Stimulated activated CD8-positive, alpha-beta memory T cell treated with anti-CD3 and anti-CD28 coated beads, Interleukin-4, amount 100 ng/mL, for 4 hours (primary cell): ENCODE measurements at places on chromosomes 3 and 15.

DNA sequence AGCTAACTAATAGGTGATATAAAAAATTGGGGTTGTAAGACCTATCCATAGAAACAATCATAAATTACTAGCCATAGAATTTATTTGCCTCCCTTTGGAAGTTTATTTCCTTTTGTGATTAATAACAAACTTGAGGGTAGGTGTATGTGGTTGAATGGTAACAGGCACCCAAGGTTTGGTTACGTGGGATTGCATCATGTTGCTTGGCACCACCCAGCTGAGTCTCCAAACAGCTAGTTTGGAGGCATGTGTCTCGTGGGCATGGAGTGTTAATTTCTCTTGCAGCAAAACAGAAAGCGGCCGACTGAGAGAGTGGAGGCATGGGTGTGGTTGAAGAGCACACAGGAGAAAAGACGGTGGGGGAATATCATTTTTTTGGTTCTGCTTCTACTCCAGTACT, 441.4 kb downstream of the CNTN4 start:
- no peak for DNase-seq

GRCh38 chr3:74269689-74270088, 344.8 kb downstream of the CNTN3 start:
- DNase-seq: no peak

GRCh38 chr3:154018100-154018696, 103.0 kb upstream of the ARHGEF26 start:
- no peak for DNase-seq

- DNase-seq: no peak
Measured at GRCh38 chr15:62104401-62104800, 37.6 kb downstream of the C2CD4A start.

- DNase-seq: no peak
Measured at GRCh38 chr15:65374821-65375401, 2.9 kb downstream of the IGDCC3 start.

GRCh38 chr3:37941608-37942508, 48.7 kb upstream of the VILL start:
- no peak for DNase-seq

GRCh38 chr15:45126535-45127158, 3.0 kb downstream of the DUOXA1 start:
- no peak for DNase-seq

DNA sequence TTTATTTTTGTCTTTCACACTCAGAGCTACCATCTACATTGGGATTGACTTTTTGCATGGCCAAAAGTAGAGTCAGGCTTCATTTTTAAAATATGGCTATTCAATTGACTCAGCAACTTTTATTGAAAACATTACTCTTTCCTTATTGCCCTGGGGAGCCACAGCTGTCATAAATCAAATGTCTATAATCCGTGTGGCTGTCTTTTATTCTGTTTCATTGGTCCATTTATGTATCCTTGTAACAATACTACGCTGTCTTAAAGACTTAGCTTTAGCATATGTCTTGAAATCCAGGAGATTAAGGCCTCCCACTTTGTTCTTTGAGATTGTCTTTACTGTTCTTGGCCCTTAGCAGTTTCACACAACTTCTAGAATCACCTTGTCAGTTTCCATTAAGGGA, 55.2 kb downstream of the CEMIP start:
- no peak for DNase-seq
